ENCODE measurements at places on chromosomes 4 and X.

DNA sequence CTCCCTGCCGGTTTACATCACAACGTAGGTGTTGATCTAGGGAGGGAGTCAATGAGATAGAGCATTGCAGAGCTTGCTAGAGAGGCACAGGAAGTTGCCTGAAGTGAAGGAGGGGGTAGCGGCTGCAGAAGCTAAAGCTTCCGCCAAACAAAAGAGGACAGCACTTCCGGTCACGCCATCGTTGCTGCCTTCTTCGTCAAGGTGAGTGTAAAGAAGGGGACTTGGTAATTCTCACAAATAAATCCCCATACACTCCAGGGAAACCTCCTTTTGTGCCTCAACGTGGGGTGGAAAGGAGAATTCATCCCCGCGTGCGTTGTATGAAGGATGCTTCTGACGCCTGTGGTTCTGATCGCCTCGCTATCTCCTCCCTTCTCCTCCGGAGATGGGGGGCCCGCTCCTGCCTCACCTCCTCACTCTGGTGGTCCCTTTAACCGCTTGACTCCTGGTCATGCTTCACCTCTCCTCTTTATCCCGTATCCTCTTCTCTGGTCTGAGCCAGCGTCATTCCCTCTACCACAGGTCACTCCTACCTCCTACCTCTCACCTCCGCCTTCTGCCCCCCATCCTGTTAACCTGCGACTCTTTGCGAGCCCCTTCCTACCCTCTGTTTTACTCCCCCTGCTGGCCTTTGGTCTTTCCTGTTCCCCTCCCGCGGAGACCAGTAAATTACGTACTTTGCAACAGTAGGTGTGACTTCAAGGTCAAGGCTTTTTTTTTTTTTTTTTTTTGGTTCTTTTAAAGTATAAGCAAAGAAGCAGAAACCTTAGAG, 59.9 kb downstream of the GSPT2 start:
- peak; percentile 10 for DNase-seq

DNA sequence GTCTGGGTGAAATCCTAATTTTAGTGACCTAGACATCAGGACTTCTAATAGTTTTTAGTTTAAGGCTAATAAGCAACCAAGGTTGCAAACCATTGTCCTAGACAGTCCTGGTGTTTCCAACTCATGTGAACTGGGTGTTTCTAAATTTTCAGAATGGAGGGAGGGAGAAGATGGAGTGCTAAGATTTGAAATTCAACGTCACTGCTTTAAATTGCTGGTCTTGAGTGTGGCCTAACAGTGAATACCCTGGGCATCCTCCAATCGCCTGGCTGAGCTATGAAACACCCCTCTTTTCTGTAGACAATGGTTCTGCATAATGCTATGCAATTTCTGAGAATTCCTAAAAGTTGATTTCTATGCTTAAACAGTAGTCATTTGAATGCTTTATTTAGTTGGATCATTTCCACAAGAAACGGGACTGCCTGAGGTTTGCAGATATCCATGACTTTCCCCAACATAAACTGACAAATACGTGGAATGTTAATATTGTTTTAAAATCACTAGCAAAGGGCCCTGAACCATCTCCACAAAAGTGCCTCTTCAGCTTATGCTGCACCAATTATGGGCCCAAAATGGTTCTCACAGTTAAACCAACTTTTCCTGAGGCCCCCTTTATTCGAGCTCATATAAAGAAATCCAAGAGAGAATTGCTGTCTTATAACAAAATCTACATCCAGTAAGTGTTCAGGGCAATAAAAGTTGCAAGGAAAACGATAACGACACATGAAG, 1.1 kb downstream of the FBXL5 start:
- no peak for DNase-seq

- no peak for DNase-seq
These were observed 966 bp downstream of the PDGFC start for GRCh38 chr4:156970501-156971164.

- no peak for DNase-seq
These were observed 142.2 kb upstream of the EOLA2 start for GRCh38 chrX:150080497-150080896.

GRCh38 chr4:42234817-42235216, 82.4 kb upstream of the BEND4 start:
- no peak for DNase-seq

DNA sequence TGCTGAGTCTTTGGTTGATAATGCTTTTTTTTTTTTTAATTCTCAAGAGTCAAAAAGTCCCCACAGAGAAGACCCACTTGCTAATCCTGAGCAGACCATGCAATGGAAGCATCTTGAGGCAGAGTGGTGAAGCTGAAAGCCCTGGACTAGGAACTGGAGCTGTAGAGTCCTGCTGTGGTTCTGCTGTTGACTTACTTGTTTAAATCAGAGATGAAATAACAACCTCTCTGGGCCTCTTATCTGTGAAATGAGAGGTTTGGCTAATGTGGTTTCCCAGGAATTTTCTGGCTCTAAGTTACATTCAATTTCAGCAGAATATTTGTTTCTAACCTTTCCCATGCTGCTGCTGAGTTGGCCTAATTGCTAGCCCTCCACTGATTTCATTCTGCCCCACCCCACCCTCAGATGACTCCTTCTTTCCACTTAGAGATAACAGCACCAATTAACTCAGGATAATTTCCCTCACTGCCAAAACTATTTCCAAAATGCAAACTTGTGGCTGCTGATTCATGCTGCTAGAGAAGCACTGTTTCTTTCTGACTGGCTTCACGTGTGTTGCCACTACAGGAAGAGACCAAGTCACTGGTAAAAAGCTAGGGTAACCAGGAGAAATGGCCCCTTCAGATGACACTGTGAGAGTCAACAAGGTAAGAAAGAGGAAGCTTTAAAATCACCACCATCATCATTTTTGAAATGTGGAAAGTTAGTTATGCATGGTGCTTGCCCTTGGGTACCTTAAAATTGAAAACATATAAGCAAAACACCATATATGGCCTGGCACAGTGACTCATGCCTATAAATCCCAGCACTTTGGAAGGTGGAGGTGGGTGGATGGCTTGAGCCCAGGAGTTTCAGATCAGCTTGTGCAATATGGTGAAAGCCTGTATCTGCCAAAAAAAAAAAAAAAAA, 326.4 kb downstream of the DCHS2 start:
- DNase-seq: no peak

DNA sequence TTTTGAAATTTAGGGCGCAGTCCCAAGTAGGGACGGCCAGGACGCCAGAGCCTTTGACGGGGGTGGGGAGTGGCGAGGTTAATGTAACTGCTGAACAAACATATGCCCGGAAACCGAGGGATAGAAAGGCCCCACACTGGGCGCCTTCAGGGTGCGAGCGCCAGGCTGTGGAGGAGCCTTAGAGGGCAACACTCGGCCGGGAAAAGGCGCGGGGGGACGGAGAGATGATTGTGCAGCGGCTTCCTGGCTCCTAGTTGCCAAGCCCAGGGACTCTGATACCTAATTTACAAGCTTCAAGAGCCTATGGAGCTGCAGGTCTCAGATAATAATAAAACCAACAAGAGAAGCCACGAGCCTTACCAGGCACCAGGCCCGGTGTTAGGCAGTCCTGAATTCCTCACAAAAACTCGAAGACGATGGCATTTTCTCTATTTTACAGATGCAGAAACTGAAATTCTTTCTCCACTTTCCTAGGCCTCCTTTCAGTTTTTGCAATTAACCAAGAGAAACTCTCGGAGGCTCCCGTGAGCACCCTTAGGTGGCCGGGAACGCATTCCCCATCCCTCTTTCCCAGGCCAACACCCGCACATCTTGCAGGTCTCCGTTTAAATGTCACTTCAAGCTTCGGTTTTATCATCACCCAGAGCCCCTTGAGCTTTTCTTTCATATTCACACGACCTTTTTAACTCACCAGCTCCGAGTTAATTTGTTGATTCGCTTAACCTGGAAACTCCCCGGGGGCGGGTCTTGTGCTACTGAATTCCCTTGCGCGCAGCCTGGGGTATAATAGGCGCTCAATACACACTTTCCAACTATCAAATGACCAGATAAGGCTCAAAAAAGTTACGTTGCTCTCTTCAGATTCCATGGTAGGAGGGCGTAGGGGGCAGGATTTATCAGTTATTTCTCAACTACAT, 6.4 kb upstream of the GSX2 start:
- no peak for DNase-seq

GRCh38 chr4:81723019-81723884, 251.5 kb upstream of the RASGEF1B start:
- no peak for DNase-seq

GRCh38 chrX:119041175-119041574, 31.6 kb upstream of the CT47C1 start:
- no peak for DNase-seq

- DNase-seq: no peak
These were observed 209.8 kb upstream of the NDST4 start for GRCh38 chr4:115323106-115323707.

GRCh38 chr4:5730993-5731990, 20.3 kb downstream of the EVC start:
- DNase-seq: no peak

DNA sequence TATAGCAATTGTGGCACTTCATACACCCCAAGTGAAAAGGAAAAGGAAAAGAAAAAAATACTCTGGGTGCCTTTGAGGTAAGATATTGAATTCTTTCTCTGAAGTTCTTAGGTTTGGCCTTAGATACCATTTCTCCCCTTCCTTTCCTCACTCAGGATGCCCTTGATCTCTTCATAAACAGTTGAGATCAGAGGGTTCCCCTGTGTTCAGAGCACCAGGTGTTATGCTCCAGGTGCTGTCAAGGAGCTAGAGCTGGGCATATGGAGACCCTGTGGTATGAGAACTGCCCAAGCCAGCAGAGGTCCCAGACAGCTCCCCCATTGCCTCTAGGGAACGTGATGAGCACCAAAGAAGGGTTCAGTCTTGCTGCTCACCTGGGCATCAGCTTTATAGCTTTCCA, 17.1 kb upstream of the CD40LG start:
- DNase-seq: no peak

DNA sequence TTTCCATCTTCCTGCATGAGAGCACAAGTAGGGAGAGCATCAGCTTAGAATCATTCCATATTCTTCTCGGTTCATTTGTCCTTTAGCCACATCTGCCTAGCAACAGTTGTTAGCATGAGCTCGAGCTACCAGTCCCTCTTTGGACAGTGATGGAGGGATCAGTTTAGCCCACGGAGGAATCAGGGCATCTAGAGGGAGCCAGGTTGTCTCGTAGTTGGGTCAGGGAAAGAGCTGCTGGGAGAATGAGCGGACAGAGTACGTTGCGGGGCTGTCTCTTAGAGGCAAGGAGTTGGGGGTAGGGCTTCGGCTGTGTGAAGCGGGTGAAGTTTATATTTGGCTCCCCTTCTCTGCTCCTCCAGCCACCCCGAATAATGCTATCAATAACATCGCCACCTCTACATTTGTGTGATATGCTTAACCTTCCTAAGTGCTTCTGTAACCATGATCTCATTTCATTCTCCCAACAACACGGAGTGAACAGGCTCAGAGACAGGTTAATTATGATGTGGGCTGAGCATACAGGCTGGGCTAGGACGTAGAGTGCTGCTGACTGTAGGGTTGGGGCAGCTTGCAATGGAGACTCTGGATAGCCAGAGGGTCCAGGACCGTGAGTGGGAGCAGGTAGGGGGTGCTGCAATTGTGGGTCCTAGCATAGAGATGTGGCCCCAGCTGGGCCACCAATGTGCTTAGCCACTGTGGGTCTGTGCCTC, 72.6 kb downstream of the FRMPD3 start:
- DNase-seq: no peak

- DNase-seq: no peak
These were observed 11.4 kb upstream of the PCDH18 start for GRCh38 chr4:137543648-137544047.

DNA sequence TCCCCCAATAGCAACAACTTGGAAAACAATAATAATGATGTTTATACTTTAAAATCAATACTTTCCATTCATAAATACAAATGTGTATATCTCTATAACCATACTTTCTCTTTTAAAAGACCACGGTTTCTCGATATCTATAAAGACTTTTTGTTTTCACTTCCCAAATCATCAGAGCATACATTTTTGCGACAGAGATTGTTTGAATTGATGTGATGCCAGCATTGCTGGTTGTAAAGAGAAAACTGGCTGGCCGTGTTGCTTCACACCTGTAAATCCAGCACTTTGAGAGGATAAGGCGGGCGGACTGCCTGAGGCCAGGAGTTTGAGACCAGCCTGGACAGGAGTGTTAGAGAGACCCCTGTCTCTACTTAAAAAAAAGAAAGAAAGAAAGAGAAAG, 77.6 kb upstream of the ZNF518B start:
- no peak for DNase-seq

DNA sequence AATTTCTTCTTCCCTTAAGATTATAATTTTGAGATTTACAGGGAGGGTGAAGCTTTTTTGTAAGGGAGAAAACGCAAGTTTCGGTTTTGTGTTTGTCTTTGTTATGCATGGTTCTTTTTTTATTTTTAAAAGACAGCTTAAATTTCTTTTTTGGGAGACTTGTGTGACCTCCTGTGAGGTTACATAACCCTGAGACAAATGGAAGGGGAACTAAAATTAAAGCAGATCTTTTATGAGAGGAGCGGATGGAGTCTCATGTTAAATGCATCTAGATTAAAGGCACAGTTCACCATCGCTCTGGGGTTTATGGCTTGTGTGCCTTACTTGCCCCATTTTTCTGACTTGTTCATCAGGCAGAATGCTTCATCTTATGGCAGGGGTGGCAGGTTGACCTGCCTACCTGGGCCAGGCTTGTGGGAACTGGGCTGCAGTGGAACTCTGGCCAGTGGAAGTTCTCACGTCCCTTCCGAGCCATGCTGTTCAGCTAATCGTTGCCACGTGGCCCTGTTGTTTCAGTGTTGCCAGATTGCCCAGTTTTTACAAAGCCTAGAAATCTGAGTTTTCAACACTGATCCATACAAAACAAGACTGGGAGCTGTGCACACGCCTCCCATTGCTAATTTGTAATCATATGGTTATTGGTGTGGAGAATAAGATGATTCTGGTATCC, 291.8 kb downstream of the ARHGAP10 start:
- DNase-seq: no peak

- DNase-seq: no peak
These were observed 15.4 kb downstream of the FAM9C start for GRCh38 chrX:13028871-13029636.

DNA sequence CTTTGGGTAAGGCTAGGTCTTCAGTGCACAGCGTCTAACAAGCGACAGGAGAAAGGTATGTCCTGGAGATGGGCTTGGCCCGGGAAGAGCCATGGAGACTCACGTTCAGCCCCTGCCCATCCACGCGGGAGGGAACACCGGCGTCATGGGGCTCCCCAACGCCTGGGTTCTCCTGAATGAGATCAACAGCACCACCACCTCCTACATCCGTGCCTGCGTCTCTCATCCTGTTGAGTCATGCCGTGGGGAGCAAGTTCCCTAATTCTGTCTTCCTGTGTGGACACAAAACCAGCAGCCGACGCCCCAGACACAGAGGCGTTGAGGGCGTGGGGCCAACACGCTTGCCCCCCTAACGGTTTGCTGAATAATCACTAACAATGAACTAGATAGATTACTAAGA, 20.1 kb upstream of the IL3RA start:
- DNase-seq: no peak
